ENCODE measurements at places on chromosomes 11 and 22.

DNA sequence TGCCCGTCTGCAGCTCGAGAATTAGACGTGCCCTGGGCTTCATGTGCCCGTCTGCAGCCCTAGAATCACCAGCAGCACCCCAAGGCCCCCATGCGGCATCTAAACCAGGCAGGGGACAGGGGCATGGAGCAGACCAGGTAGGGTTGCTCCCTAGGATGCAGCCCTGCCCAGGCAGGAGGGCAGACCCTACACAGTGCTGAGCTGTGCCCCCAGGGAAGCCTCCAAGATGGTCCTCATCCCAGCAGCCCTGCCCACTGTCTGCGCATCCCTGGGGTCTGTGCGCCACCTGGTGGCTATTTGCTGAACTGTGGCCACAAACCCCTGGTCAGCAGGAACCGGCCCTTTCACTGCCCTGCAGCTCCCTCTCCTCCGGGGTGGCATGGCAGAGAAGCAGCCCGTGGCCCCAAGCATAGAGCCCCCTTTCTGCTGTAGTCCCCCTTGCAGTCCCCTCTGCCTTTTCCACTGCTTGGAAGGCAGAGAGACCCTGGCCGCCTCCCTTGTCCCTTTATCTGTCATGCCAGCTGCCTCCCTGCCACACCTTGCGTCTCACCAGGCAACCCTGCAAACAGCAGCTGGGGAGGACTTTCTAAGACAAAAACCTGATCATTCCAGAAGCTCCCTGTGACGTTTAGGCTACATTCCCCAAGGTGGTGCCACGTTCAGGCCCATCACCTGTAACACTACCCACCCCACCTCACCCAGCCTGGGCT is 86.6 kb downstream of the KCNQ1 start:
- peak; percentile 27 for DNase-seq

- no peak for DNase-seq
Observed at GRCh38 chr11:304061-304506, 3.5 kb upstream of the IFITM2 start.

- DNase-seq, result peak; percentile 14
Observed at GRCh38 chr11:7603031-7603781, 70.1 kb downstream of the CYB5R2 start.

DNA sequence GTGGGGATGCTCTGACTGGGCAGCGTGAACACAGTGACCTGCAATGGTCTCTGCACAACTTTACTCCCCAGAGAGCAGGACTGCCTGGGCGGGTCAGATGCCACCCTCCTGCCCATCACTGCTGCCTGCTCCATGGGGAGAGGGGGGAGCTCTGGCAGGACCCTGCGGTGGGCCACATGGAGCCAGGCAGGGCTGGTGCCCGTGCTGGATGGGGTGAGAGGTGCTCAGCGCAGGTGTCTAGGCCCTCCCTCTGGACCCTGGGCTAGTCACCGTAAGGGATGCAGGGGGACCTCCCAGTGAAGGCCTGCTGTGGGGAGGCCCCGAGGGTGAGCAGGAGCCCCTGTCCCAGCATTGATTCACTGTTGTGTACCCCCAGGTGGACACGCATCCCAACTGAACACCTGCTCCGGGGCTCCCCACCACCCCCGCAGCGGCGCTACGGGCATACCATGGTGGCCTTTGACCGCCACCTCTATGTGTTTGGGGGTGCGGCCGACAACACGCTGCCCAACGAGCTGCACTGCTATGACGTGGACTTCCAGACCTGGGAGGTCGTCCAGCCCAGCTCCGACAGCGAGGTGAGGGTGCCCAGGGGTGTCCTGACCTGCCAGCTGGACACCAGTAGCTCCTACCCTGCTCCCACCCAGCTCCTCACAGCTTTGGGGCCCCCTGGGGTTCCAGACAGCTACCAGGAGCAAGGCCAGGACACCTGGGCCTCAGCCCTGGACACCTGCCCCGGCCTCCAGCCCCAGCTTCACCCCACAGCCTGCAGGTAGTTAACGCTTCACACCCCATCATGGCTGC is 9.4 kb downstream of the LZTR1 start:
- no peak for DNase-seq

DNA sequence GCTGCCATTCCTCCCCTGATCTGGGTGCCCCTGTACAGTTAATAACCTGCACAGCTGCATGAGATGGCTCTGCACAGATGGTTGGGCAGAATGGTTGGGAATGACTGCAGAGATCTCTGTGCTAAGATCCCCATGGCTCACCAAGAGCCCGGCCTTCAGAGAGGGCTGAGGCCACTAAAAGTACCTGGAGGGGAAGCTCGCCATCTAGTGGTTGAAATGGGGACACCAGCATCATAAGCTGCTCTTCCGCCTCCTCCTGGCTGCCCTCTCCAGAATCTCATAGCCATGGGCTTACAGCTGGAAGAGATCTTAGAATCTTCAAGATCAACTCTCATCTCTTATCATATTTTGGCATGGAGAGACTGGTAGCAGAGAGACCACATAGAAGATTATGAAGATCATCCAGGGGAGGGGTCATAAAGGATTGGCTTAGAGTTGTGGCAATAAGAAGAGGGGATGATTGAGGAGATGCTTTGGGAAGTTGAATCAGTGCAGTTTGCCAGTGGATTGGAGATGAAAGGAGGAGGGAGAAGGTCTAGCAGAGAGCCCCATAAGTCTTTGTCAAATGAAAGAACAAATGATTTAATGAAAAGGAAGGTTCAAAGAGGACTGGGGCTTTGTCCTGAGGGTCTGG is 22.0 kb upstream of the TLCD5 start:
- DNase-seq, result peak; percentile 58

DNA sequence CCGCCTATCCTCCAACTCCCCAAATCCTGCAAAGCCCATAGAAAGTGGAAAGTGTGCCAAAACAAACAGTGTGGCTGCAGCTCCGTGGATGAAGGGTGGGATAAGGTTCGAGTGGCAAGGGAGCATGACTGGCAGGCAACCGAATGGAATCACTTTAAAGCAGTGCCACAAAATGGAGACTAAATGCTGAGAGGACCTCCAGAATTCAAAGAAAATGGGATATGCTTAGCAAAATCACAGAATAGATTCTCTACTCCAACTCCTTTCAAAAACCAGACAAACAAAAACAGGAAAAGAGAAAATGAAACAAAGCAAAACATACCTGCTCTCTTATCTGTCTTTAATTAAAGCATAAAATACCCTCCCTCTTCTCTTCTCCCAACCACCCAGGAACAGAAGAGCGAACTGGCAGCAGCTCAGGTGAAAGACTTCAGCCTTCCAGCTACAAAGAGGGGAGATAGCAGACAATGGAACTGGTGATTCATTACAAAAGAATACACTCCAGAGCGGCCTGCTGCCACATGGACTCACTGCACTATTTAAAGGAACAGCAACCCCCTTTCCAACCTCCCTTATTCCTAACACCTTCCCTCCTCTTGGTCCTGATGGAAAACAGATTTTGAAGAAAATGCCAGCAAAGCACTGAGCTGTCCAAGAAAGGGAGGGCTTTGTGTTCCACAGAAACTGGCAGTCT is 118.5 kb downstream of the APOL5 start:
- no peak for DNase-seq

- no peak for DNase-seq
Observed at GRCh38 chr11:14253840-14254239, 105.1 kb downstream of the RRAS2 start.

- no peak for DNase-seq
Observed at GRCh38 chr11:33622186-33622585, 78.4 kb downstream of the C11orf91 start.

- no peak for DNase-seq
Observed at GRCh38 chr22:19769393-19769715, 8.8 kb downstream of the TBX1 start.

- no peak for DNase-seq
Observed at GRCh38 chr22:20114506-20115475, 1.1 kb upstream of the RANBP1 start.

DNA sequence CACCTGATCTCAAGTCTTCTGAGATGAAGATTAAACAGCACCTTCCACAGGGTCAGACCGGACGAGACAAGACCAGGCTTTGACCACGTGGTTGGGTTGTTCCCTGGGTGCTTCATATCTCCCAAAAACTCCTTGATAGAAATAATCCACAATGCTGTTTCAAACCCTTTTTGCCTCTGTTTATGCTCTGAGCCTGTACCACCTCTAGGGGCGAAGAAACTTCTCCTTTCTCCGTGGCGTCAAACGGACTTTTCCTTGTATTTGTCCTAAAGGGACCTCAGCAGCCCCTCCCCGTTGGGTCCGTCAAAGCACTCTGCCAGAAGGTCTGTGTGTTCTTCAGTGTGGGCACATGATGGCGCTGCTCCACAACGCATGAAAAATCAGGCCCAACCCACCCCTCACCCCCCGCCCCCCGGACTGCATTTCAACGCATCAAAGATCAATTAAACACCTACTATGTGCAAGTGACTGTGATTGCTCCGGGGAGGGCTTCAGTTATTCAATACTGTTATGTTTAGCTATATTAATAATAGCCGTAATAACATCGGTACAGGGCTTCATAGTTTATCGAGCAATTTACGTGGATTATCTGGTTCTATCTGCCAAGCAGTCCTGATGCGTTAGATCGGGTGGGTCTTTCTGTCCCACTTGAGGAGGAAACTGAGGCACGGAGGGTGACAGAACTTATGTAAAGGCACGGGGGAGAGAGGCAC is 17.3 kb upstream of the EIF3D start:
- DNase-seq, result peak; percentile 47

GRCh38 chr22:50218996-50219727 is 18.4 kb downstream of the SELENOO start:
- DNase-seq, result no peak

DNA sequence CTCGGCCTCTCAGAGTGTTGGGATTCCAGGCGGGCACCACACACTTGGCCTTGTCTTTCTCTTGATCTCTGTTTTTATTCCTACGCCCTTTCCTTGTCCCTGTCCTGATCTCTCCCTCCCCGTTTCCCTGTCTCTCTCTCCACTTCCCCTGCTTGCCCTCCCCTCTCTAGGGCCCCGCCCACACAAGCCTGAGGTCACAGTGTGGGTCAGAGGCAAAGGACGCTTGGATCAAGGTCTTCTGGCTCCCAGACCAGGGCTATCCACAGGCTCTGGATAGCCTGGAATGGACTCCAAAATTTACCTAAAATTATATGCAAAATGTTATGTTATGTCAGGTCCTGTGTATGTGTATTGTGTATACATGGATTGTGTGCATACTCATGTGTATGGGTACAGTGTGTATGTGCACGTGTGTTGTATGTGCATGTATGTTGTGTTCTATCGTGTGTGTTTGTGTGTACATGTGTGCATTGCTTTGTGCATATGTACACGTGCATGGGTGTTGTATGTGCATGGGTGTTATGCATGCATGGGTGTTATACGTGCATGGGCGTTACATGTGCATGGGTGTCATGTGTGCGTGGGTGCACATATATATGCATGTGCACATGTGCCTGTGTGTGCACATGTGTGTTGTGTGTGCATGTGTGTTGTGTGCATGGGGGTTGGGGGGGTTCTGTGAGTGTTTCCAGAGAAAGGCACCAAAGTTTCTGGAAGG is 38.3 kb downstream of the TP53I11 start:
- peak; percentile 54 for DNase-seq

- no peak for DNase-seq
Observed at GRCh38 chr11:130522284-130522961, 74.0 kb downstream of the ADAMTS15 start.

GRCh38 chr11:87232320-87232719 is 194.6 kb downstream of the TMEM135 start:
- no peak for DNase-seq

DNA sequence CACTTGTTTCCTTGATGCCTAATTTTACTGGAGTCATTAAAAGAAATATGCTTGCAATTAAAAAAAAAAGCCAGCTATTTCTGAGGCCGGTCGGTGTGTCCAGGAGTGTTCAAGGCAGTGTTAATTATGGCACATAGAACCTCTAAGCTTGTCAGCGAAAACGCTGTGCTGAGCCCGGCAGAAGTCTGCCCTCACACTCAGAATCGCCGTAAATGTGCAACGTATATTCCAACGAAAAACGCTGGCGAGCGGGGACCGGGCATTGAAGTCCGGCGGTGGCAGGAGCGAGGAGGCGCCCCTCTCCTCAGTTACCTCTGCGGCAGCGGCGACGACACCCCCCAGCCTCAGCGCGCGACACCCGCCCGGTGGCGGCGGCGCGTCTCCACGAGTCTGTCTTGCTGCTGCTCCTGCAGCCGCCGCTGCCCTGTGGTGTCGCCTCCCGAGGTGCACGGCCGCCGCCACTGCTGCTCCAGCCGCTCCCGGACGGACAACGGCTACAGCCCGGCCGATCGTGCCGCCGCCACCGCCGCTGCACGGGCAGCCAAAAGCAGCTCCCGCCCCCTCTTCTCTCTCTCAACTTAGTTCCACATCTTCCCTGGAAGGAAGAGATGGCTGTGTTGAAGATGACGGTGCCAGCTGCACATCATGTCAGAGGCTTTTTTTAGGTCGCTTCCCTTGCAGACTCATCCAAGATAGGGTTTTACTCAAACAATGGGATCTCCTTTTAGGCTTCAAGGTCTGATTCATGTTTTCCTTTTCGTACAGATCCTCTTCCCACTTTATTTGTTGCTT is 56.0 kb downstream of the JAM3 start:
- no peak for DNase-seq

DNA sequence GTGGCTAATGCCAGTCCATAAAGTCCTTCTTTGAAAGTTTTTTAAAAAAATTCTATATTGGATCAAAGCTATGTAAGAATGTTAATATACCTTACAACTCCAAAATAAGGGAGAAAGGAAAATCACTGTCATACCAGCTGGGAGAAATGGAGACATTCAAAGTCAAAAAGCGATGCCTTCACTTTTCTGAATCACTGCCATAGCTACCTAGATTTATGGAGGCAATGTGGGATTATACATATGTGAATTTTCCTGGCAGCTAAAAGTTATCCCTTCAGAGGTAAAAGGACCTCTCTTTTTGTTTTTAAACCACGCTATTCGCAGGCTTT is 59.6 kb upstream of the PDE3B start:
- DNase-seq, result no peak

DNA sequence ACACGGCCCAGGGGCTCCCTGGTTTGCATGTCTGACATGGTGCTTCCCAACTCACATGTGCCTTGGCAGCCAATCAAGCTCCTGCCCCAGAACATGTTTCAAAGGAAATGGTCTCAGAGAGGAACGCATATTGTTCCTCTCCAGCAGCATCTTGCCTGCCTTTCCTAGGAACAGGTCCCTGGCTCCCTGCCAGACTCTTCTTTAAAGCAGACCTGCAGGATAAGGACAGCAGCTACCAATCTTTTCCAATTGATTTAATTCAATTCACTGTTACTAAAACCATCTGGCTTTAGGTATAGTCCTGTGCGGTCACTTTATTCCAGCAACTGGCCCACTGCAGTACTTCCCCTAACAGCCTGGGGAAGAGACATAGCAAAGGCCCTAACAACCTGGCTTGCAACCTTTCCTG is 79.9 kb downstream of the AMBRA1 start:
- no peak for DNase-seq

DNA sequence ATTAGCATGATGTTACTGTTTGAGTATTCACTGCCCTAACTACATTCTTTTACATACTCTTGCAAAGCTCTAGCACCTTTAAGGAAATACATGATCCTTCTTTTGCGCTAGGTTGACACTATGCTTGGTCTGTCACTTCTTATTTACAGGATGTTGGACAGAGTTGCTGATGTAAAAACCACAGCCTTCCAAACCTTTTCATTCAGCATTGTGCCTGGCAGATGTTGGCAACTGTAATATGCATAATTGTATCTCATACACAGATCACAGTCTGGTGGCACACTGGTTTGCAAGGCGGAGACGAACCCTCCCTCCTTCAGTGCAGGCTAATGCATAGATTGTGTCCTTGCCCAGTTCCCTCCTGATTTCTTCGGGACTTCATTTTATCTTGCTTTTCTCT is 224.1 kb downstream of the SNX19 start:
- no peak for DNase-seq

Measured in inflammatory macrophage treated with lipopolysaccharide for 1 hour (primary cell).